Colonic mucosa (tissue), 4 donors: ENCODE measurements at places on chromosomes 2 and 18.

DNA sequence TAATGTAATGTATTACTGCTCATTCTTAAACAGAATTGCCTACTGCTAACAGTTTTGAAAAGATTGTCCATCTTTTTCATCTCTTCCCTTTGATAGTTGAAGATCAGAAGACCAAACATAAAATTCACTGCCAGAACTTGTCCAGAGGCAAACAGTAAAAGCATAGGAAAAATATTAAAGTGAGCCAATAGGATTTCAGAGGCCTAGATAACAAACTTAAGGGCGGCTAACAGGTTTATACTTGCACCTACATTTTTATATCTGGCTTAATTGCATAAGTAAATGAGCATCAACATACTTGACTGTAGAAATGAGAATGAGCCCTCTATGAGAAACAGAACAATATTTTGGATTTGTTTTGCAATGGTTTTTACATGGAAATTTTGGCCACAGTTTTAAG lies 30.3 kb downstream of the ZC3H15 start:
- DNase-seq, result no peak

GRCh38 chr2:78982638-78983330 lies 42.7 kb upstream of the REG3G start:
- DNase-seq, result no peak

GRCh38 chr18:40956213-40956612 lies 998.8 kb upstream of the PIK3C3 start:
- DNase-seq, result no peak

DNA sequence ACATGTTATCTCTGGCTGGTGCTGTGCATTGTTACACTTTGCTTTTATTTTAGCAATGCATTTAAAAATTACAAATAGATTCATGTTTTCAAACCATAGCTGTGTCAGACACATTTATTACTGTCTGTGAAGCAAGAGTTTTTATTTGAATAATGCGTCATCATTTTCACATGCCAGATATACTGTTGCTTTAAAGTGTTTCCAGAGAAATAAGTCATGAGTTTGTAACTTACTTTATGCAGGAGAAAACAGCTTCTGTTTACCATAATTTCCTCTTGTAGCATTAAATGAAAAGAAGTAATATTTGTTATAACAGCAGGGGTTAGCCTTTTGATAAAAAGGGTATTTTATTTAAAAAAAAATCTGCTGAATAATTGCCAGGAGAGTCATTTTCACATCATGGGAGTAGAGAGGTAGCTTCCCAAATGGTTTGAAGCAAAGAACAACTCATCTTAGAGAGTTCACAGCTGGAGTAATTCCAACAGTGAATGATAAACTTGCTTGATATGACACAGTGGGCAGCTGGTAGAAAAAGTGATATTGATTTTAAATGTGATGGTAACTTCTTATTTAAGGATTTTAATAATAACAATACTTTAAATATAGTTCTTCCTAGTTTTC lies 1274.5 kb upstream of the CRIM1 start:
- no peak for DNase-seq

- DNase-seq, result no peak
Observed at GRCh38 chr2:7962161-7962560, 719.7 kb upstream of the ID2 start.

DNA sequence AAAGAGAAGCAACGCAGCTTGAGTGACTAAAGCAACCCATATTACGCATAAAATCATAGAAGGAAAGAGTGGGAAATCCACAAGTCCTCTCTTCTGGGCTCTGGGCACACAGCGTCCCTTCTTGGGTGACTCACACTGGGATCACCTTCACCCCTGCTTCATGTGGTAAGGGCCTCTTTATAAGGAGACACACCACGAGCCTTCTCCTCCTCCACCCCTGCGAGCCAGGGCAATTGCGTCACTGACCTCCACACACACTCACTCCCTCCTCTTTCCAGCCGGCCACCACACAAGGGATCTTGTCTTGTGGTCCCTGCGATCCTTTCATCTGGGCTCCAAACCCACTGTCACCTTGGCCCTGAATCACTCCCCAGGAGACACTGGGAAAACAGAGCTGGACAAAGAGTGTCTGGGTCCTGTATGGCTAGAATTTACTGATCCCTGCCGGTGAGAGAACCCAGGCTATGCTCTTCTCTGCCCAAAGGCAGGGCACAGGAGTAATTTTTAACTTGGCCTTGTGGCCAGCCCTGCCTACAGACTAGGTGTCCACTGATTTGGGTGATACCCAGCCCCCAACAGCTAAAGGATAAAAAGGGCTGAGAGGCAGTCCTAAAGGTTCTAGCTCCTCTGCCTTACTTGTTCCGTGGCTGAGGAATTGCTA lies 35.3 kb downstream of the NHEJ1 start:
- DNase-seq, result peak; percentile 83

DNA sequence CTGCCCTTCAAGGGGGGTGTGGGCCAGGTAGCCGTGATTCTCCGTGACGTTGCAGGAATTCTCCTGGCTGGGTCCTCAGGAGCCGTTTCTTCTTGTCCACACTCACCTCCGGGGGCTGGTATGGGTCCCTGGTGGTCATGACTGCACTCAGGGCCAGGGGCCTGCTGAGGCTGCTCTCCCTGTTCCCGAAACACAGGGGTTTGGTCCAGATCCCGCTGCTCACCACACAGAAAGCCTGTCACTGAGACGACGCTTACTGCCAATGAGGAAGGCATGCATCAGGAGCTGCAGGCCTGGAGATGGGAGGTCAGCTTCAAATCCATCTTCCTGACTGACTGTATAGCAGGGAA lies 160.7 kb downstream of the RTP5 start:
- DNase-seq, result peak; percentile 7
